ENCODE measurements at places on chromosomes 13 and 19.

DNA sequence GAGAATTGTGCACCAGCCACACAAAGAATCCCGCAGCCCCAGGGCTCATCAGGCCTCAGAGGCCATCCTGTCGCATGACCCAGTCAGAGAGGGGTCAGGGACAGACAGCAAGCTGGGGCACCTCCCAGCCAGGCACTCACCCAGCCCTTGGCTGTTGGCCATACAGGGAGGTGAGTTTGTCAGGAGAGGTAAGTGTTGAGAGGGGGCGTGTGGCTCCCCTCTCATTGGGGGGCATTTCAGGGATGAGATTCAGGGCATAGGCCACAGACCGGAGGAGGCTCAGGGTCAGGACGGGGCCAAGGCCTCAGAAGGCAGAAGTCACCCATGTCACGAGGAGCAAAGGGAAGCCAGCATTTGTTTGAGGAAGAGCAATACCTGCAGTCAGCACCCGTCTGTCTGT lies 37.1 kb downstream of the MYO9B start:
- no peak for DNase-seq

DNA sequence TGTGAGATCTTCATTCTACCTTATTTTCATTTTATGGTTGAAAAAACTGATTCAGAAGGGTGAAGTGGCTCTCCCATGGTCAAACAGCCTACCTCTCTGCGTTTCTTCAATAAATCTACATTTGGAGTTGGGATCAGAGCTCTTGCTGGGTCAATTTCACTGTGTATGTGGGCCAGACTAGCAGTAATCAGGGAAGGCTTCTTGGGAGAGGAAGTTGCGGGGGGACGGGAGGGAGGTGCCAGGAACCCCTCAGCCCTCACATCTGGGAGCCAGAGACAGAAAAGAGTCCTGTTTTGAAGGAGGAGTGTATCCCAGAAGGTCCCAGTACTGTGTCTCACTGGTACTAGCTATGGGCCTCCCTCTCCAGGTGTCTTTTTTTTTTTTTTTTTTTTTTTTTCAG lies 934 bp downstream of the KXD1 start:
- no peak for DNase-seq

DNA sequence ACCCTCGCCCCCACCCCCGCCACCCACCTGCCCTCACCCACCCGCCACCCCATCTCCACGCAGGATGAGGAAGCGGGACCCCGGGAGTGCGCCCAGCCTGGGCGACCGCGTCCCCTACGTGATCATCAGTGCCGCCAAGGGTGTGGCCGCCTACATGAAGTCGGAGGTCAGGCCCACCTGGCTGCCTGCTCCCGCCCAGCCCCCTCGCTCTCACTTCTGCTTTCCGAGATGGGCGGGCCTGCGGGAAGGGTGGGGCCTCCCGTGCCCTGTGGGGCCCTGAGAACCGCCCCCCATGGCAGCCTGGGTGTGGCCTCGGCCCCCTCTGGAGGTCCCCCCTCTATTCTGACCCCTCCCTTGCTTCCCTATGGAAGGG lies 3.1 kb upstream of the SPIB start:
- DNase-seq, result no peak

GRCh38 chr19:48206397-48207093 lies 36.1 kb downstream of the ZSWIM9 start:
- no peak for DNase-seq

DNA sequence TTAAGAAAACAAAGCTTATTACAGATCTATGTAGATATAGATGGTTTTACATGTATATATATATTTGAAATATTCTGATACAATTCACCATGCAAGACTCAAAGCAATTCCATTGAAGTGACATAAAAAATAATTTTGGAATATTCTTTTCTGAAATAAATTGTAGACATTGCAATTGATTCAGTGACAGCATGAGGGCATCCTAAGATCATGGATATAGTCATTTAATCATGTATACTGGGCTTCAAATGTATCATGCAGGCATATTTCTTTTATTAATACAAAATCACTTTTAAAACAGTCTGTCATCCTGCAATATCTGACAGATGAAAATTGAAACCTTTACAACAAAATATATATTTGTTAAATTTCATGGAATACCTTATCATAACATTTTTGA lies 286.7 kb upstream of the SLITRK6 start:
- peak; percentile 4 for DNase-seq

DNA sequence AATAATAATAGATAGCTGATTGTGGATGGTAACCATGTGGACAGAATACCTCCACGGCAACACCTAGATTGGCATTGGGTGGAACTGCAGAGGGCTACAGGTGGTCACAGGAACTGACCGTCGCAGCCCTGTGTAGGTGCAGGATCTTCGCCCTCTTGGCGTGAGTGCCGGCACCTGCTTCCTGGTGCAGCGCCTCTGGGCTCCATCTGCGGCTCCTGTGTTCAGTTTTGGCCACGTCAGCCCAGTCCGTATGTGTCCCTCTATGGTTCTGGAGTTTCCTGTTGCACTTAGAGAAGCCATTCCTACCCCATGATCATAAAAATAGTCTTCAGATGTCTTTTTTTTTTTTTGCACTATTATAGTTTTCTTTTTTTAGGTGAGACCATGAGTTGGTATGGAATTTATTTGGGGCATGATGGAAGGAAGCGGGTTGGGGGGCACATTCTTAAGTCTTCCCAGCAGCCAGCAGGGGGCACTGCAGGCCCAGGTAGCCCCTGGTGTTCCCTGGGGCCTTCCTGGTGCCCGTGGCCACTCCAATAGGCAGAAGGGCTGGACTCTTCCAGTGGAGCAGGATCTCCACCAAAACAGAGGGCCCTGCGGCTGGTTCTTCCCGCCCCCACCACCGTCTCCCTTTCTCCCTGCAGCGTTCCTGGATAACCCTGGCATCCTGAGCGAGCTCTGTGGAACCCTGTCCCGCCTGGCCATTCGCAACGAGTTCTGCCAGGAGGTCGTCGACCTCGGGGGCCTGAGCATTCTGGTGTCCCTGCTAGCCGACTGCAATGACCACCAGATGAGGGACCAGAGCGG lies 10.1 kb upstream of the SLC25A42 start:
- peak; percentile 36 for DNase-seq

- DNase-seq, result peak; percentile 61
Observed at GRCh38 chr13:51523082-51523518, 61.2 kb upstream of the WDFY2 start.

DNA sequence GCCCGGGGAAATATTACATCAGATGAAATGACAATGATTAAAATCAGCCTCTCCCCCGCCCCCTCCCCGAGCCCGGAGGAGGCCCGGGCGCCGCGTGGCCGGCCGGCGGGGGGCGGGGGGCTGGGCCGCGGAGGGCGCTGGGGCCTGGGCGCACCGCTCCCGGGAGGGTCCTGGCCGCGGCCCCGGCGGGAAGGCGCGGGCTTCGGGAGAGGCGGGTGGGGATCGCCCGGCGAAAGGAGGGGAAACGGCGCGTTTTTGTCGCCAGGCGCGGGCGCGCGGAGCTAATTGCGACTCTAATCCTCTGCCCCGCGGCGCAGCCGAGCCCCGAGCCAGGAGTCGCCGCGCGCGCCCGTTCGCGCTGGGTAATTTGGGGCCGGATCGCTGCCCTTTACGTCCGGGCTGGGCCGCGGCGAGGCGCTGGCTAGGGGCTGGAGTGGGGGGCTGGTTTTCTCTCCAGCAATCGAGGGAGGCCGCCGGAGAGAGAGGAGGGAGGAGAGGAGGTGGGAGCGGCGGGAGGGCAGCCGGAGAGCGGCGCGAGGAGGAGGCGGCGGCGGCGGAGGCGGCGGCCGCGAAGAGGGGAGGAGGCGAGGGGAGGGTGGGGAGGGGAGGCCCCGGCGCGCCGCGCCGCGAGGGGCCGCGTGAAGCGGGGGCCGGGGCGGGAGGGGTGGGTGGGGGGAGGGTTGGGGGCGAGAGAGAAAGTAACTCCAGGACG lies at the start of gene KCTD15:
Gene KCTD15, plus strand, starts transcription at position 707 of the 712 bp plus-strand sequence. CDS start 3,585 bp downstream, outside the sequence.
- DNase-seq, result no peak

DNA sequence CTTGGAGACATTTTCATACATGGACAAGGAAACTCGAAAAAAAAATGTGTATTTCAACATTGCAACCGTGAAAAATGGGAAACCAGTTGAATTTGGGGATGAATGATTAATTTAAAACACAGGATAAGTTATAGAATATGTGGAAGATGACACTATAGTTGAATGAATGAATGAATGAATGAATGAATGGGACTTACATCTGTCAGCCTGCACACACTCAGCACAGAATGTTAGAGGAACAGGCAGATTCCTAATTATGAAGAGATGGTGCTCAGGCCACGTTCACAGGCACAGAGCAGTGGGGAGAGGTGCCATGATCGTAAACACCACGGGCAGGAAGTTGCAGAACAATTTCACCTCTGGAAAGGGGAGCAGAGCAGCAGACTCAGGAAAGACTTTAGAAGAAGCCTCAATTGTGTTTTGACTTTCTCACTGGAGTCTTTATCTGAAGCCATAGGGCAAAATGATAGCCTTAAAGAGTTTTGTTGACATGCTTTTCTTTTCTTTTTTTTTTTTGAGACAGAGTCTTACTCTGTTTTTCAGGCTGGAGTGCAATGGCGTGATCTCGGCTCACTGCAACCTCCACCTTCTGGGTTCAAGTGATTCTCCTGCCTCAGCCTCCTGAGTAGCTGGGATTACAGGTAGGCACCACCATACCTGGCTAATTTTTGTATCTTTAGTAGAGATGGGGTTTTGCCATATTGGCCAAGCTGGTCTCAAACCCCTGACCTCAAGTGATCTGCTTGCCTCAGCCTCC lies 4.9 kb upstream of the SULT2A1 start:
- DNase-seq, result no peak

DNA sequence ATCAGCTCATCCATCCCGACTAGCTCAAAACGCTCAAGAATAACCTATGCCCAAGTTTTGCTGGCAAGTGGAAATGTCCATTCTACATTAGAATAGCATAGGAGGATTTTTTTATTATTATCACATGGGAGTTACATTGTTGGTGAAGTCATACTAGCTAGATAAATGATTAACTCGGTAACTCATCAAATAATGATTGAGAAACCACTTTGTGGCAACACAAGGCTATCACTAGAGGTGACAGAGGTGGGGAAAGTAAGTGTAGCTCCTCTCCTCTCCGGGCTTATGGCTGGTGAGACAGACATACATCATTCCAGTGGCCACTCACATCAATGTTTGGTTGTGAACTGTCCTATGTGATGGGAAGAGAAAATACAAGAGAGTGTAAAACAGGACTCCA lies 161.6 kb downstream of the ZIC5 start:
- no peak for DNase-seq

DNA sequence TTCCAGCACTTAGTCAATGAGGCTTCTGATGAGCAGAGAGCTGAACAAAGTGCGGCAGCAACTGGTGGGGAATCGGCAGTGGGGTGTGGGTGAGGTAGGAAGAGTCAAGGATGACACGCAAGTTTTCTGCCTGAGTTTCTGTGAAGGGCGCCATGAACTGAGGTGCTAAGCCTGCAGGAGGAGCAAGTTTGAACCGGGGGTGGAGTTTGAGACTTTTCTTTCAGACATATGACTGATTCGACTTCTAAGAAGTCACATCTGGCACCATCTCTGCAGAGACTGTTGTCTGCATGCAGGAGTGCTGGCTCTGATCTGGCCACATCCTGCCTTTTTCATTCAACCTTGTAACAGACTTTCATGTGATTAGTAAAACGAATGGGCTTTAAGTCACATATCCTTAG lies 14.8 kb upstream of the GPI start:
- DNase-seq, result no peak

- no peak for DNase-seq
Observed at GRCh38 chr13:41246969-41247680, 16.3 kb downstream of the MTRF1 start.

- no peak for DNase-seq
Observed at GRCh38 chr13:62710787-62711186, 1295.1 kb upstream of the PCDH20 start.

DNA sequence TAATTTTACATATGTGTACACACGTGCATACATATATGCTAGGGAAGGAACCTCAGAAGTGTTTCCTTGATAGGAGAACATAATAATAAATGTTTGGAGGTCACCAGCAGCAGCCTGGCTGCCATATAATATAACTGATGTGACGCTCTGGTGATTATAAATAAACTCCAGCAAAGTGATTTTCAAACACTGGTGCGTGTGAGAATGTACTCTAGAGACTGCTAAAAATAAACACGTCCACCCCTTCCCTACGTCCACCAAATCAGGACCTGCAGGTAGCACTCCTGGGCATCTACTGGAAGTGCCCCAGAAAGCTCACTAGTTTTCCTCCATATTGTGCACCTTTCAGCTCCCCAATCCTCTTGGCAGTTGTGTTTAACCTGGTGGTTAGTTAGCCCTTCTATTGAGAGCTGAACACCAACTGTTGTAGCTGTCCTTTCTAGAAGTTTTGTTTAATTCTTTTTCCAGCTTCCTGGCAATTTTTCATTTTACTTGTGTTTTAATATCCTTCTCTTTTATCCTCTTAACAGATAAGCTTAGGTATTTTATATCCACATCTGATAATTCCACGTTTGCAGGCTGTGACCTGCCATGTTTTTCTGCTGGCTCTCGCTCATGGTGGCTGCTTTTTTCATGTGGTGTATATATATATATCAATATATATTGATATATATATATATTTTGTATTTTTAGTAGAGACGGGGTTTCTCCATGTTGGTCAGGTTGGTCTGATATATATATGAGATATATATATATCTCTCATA lies 13.0 kb downstream of the OPA3 start:
- DNase-seq, result no peak
